ENCODE measurements at places on chromosomes 1 and 21.

GRCh38 chr1:234712891-234713305, 102.9 kb upstream of the IRF2BP2 start:
- DNase-seq = no peak

GRCh38 chr1:22064751-22065402, 12.4 kb downstream of the CDC42 start:
- no peak for DNase-seq

GRCh38 chr1:236534151-236534651, 10.4 kb downstream of the LGALS8 start:
- no peak for DNase-seq

DNA sequence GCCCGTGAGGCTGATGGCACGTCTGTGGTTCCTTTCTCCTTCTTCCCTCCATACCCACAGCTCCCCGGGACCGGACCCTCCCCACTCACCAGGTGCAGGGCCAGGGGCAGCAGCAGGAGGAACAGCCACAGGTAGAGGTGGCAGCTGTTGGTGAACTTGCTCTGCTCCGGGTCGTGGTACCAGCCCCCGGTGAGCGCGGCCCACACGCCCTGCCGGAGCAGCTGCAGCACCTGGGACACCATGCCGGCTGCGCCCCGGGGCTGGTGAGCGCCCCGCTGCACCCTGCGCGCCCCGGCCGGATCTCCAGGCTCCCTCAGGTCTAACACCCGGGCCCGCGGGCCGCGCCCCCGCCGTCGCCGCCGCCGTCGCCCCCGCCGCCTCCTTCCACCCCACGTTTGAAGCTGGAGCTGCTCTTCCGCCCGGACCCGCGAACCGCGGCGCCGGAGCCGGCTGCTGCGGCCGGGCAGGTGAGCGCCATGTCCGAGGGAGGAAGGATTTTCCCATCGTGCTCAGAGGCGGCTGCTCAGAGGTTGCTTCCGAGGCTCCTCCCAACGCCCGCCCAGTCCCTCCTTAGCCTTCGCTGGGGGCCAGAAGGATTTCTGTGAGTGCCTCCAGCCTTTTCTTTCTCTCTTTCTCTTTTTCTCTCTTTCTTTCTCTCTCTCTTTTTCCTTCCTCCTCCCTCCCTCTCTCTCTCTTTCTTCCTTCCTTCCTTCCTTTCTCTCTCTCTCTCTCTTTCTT, at the start of gene PCNX2:
Gene PCNX2, minus strand, starts transcription at position 489 of the 738 bp plus-strand sequence. Its CDS starts 247 bp downstream, at position 242.
- peak; percentile 64 for DNase-seq

- DNase-seq = no peak
Measured at GRCh38 chr1:37974567-37974966, 15.3 kb downstream of the SF3A3 start.

Data from GM18507 (cell line).